ENCODE measurements at places on chromosomes 4 and X.

GRCh38 chrX:42941671-42942070 is 163.7 kb upstream of the PPP1R2C start:
- DNase-seq, result no peak

DNA sequence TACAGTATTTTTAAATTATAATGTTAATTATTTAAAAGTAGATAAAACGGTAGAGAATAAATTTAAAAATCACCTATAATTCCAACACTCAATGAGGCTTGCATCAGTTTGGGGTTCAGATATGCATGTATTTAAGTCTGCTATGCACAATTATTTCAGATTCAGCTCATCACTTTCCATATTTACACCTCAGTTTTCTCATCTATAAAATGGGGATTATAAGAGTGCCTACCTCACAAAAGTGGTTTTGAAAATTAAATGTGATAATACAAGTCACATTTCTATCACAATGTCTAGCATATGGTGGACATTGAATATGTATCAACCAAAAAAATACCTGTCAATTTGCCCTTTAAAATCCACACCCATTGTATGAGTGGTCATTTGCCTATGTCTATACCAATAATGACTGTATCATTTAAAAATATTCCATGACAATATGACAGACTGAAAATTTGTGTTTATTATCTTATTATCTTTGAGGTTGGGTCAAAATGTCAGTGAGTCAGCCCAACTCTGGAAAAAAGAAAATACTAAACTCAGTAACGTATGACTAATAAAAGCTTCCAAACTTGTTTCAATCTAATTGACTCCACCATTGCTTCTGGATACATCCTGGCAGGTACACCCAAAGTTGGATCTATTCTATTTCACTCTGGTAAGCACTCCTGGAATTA is 20.8 kb downstream of the OR13H1 start:
- no peak for DNase-seq

- DNase-seq, result no peak
Observed at GRCh38 chrX:71215338-71215912, 7.6 kb upstream of the GJB1 start.

DNA sequence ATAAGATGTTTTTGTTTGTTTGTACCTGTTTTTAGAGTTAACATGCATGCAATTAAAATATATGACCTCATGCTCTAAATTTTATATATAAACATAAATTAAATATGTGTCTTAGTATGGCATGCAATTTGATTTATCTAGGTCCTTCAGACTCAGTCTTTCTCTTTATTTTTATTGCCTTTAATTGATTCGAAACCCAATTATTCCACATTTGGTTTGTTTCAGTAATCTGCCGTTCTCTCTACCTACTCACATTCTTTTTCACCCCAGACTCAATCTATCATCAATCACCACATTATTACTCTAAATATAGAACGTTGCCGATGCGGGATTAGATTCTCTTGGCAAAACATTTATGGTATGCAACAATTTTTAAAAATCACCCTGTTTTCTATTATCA is 1492.8 kb downstream of the RAPGEF2 start:
- no peak for DNase-seq

GRCh38 chr4:84482564-84483563 is 16.2 kb downstream of the NKX6-1 start:
- peak; percentile 96 for DNase-seq

DNA sequence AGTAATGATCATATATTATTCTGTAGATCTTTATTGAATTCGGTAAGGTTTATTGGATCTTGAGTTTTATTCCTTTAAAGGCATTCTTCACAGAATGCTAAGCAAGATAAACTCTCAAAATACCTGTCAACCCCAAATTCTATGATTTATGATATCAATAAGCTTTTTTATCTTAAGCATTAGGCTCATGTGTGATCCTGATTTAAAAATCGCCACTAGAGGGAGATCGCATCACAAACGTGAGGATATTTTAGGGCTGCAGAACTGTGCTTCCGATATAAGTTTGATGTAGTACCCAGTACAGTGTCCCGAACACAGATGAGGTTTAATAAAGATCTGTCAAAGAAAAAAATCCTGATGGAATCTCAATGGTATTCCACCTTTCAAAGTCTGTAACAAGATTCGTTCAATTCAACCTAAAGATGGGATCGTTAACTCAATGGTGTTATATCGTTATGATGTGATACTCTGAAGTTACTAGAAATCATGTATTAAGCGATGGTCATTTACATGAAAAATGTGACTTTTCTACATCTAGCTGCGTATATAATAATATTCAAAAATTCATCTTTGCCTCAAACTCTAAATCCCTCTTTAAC is 169.0 kb downstream of the CORIN start:
- no peak for DNase-seq

DNA sequence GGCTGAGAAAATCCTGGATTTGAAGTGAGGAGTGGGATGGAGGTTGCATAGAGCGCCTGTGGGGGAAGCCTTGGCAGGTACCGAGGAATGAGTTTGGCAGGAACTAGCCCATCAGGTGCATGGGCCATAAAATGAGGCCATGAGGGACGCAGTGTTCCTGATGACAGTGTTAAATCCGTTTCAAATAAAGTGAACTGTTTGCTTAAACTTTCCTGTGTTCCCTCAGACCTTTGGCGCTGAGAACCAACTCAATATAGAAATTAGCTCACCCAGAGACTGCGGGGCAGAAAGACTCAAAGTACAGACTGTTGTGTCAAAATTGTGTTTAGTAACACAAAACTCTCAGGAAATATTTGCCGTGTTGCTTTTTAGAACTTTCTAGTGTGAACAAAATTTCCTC is 250.0 kb upstream of the NR3C2 start:
- no peak for DNase-seq

- no peak for DNase-seq
Observed at GRCh38 chr4:91631335-91631734, 672.4 kb upstream of the GRID2 start.

DNA sequence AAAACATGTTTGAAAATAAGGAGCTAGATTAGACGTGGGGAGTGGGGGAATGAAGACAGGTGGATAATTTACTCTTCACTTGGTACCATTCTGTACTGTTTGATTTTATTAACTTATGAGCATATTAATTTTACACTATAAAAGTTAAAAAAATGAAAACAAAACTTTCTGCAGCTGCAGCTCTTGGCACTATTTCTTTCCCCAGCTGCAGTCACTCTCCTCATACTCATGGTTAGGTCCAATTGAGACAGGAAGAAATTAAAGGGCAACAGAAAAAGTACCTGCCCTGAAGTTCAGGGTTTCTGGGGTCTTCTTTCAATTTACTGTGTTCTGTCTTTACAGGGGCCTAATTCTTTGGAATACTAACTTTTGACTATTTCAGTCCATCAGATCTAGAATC is 15.4 kb downstream of the MAD2L1 start:
- DNase-seq, result no peak

GRCh38 chrX:130902446-130902782 is 595 bp downstream of the ENOX2 start:
- no peak for DNase-seq

DNA sequence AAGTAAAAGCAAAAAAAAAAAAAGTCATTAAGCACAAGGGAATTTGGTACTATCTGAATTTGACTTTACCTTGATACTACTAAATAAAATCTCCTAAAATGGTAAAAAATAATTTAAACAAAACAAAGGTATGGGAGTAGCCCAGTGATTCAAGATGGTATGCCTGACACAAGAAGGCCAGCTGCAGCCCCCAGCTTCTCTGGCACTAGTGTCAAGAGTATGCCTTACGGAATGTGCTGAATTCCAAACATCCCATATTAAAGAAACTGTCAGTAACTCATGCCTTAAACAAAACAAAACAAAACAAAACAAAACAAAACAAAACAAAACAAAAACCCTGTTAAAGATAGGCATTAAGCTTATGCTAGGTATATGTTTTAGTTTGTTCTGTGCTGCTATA is 80.8 kb downstream of the RASL11B start:
- DNase-seq, result no peak

GRCh38 chr4:81404741-81405140 is 67.0 kb downstream of the RASGEF1B start:
- DNase-seq, result no peak

- DNase-seq, result no peak
Observed at GRCh38 chrX:44104699-44105098, 131.5 kb upstream of the NDP start.

GRCh38 chrX:45794323-45794994 is 593.8 kb upstream of the DIPK2B start:
- no peak for DNase-seq

DNA sequence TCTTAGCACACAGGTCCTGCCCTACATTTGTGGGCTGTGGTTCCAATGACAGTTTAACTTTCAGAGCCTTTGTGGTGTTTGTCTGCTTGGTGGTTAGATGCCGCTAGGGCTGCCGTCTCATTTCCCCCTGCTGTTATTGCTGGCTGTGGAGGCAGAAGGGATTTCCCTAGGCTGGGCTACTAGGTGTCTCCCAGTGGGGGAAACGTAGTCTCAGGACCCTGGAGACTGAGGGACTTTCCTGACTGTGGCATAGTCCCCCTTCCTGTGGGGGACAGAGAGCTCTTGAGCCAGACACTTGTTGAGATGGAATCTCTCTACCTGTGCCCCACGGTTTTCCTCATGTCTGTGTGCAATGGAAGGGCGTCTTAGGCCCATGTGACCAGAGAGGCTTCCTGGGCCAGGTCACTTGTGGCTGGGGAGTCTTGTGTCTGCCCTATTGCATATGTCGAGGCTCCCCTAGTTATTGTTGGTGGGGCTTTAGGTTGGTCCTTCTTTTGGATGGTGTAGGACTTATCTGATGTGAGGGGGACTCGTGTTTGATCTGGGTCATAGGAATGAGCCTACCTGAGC is 68.2 kb downstream of the ARHGAP10 start:
- DNase-seq, result no peak

DNA sequence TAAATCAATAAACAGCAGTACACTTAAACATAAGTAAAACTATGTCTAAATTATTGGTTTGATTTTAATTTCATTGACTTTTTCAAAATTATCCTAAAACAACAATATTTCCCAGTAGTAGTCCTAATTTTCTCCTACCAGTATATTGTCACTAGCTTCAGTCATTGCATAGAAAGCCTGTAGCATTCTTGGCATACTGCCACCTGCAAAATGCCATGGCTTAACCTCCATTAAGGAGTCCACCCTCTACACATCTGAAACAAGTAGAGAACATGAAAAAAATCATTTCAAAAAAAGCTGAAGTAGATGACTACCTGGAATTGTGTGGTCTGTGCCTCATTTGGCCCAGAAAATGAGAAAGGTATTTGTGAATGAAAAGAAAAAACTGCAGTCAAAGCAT is 348.5 kb downstream of the INPP4B start:
- DNase-seq, result no peak

GRCh38 chr4:169258141-169258540 is 12.6 kb downstream of the SH3RF1 start:
- no peak for DNase-seq

DNA sequence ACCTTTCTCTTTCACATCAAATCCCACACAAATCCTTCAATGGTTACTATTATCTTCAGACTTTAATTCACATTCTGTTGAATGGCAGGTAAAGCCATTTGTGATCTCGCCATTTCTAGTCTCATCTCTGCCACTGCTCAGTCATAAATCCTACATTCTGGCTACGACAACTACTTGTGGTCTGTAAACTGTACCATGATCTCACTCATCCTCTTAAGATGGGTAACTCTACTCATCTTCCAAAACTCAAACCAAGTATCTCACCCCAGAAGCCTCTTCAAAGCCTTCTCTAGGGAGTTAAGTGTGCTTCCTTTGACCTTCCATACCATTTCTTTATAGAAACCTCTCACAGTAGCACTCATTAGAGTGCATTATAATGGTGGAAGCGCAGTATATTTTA is 101.8 kb downstream of the NEK1 start:
- DNase-seq, result no peak

DNA sequence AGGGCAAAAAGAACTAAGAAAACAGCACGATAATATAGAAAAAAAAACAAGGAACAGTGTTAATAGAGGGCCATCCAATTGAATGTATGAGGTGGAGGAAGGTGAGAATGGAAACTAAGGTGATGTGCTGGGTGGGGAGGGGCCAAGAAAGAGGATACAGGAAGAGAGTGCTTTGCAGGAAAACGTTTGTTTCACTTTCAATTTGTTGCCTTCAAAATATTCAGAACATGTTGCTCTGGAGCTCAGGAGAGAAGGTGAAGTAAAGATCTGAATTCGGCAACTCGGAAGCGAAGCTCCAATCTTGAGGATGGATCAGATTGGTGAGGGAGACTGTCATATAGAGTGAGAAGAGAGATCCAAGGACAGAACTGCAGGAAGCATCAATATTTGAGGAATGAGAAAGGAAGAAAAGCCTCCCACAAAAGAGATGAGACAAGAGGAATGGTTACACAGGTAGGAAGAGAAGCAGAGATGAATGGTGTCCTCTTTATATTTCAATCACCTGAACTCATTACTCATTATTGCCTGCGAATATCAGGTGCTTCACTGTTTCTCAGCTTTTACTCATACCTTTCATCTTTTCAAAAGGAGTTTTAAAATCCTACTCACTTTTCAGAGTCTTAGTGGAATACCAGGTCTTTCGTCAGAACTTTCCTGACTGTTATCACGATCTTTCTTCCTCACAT is 14.7 kb upstream of the SEC24D start:
- no peak for DNase-seq

DNA sequence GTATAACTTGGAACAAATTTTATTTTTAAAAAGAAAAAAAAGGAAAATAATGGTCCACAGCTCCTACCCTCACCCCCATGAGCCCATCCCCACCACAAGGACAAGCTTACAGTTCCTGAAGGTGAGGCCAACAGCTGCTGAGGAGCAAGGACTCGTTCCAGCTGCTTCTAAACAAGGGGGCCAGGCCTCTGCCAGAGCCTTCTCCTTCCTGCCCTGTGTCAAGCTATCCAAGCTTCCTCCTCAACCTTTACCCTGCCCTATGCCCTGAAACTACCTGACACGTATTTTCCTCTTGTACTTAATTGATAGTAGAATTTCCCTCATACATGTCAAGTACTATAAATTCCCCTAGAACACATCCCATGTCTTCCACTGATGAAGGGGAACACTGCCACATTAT is 8.8 kb downstream of the SH3D19 start:
- no peak for DNase-seq

- no peak for DNase-seq
Observed at GRCh38 chr4:11748164-11748872, 319.6 kb upstream of the HS3ST1 start.

DNA sequence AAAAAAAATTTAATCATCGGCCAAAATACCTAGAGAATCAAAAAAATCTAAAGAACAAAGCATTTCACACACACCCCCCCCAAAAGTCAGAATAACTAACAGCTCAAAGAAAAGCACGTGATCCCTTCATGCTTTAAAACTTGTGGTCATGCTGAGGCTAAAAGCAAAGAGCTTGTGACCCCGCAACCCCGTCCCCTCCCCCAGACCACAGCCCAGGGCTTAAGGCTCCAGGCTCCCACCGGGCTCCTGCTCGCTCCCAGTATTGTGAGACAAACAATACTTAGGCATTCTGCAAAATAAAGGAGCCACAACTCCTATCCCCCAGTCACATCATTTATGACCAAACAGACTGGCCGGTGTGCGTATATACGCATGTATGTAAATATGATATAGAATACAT is 62.1 kb upstream of the CCDC160 start:
- peak; percentile 65 for DNase-seq

DNA sequence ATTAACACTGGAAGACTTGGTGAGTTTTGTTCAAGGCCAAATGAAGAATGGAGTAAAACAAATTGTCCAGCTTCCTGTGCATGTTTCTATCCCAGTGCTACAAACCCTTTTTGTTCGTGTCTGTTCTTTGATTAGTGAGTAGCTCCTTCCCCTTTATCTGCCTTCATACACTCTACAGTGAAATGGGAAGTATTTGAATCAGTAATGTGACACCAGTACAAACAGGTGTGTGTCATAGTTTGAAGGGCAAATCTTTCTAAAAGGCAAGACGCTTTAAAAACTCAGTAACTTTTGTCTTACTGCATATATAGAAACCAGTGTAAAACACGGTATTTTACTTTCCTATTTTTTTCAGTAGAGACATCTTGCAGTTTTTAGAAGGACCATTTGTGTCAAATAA is 5.9 kb downstream of the ARHGEF38 start:
- no peak for DNase-seq

Data from WTC11 (cell line).